ENCODE measurements at places on chromosomes 1 and 21.
A peak's percentile ranks its signal among the peaks of the same experiment; 100 is the strongest.

- DNase-seq = no peak
These were observed 41.6 kb downstream of the OLIG1 start for GRCh38 chr21:33111577-33111976.

DNA sequence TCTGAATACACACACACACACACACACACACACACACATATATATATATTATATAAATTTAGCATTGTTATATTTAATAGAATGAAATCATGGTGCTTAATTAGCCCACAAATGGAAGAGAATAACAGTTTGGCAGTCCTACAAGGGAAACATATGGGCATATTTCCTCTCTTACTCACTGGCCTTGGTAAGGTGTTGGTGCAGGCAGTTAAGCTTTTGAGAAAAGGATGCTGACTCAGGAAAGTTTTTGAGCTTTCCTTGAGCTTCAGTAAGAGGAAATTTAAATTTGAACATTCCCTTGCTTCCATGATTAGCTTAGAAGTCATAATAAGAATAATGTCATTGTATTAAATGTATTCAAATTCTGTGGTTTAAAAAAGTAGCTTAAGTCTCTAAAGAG, 37.0 kb upstream of the B3GALT5 start:
- peak; percentile 23 for DNase-seq

GRCh38 chr1:119590393-119590792, 57.7 kb downstream of the ZNF697 start:
- DNase-seq = no peak

DNA sequence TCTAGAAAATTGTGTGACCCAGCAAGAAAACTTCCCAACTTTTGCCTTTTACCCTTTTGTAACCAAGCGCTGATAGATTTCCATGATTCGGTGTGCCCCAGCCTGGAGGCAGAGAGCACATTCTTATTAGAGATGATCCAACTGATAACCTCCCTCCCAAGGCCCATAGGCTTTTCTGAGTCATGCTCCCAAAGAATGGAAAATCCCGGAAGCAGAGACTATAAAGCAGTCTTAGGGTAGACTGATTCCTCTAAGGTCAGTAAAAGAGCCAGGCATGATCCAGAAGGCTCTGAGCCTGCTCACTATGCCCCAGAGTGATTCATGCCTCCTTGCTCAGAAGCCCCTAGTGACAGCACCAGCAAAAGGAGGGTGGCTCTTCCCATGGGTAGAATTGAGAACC, 4.3 kb downstream of the CAMK1G start:
- no peak for DNase-seq

DNA sequence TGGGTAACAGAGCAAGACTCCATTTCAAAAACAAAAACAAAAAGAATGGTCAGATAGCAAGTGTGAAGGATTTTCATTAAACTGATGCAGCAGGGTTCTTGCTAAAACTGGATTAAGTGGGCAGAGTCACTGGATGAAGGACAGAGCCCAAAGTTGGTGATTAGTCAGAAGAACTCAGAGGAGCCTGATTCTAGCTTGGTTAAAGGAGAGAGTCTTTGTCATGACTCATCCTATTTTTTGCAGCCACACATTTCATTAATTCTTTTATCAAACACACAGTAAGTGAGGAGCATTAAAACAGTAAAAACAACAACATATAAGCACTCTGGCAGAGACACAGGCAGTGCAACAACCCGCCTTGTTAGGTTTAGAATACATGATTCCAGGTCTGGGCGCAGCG, 56.0 kb upstream of the EDARADD start:
- DNase-seq = no peak

GRCh38 chr1:19858893-19859292, 23.3 kb upstream of the OTUD3 start:
- DNase-seq = no peak

GRCh38 chr1:222097588-222097987, 355.7 kb upstream of the DUSP10 start:
- no peak for DNase-seq

GRCh38 chr1:199616947-199617346, 410.6 kb upstream of the NR5A2 start:
- no peak for DNase-seq

GRCh38 chr1:246647113-246647512, 77.1 kb upstream of the SCCPDH start:
- DNase-seq = no peak

DNA sequence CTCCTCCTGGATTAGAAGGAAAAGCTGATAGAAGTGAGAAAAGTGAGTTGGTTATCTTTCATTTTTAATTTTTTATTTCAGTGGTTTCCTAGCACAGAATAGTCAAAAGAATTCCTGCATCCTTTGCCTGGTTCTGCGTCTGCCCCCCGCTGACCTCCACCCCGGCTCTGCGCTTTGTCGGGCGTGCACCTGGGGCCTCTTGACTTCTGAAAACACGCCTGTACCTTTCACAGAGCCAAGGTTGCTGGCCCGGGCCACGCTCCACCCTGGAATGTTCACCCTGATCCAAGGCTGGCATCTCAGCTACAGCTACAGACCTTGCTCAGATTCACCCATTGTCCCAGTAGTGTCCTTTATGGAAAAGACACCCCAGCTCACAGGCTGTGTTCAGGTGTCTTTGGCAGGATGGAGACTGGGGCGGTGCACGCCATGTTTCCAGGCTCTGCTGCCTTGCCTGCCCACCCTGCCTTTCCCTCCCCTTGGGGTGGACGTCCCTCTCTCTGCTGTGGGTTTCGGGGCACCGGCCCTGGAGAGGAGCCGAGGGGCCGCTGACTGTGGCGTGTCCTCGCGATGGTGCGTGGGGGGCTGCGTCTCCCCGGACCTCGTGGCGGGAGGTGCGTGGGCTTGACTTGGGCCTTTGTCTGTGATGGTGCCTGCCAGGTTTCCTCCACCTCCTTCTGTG, 40.3 kb upstream of the DIP2A start:
- DNase-seq = no peak

DNA sequence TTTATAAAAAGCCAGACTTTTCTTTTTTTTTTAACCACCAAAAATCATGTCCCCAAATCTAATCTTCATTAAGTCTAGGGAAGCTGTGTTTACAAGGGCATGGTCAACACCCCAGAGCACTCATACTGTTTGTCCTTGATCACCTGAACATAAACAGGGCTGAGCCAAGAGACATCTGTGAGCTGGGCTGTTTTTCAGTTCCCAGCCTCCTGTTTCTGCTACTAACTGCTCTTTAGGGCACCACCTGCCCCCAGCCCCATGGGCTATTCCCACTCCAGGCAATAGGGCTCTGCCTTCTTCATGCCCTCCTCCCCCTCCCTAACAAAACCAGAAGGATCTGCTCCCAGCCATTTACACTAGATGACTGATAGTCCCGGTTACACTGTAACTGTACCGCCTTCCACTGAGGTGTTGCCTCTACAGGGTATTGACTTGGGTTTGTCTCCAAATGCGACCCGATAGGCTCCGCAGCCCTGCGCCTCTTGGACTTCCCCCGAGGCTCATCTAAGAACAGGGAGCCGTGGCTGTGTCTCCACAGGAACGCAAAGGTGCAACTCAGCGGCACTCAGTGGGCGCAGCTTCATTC, 11.7 kb upstream of the SLC26A9 start:
- DNase-seq = no peak

GRCh38 chr1:88740784-88741183, 56.7 kb downstream of the PKN2 start:
- no peak for DNase-seq

Data from kidney epithelial cell (primary cell).